SJSA1 (cell line): ENCODE measurements at places on chromosomes 7 and 10.

GRCh38 chr10:58424176-58424575 is 39.0 kb downstream of the TFAM start:
- DNase-seq: no peak
- no peak overlapping the region for H3K4me3 ChIP-seq
- H3K27me3 ChIP-seq: no peaks in the 10 kb centered on the region
- H3K27ac ChIP-seq: peak overlapping the region; percentile 67
- H3K4me1 ChIP-seq: peaks cover 9% of the 10 kb centered on the region

DNA sequence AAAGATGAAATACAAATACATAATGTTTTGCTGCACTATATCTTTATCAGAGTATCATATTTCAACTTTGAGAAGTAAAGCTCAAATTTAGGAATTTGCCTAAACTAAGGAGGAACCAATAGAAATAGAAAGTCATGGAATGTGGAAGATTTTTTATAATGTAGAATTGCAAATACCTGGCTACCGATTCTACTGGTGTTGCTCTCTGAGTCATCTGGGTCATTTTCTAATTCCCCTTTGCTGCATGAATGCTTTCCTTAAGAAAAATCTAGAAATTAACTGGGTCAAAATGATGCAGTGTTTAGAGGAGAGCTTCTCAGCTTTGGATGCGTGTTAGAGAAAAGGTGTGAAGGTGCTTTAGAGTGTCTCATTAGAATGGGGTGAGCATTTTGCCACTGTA is 568.9 kb upstream of the ANKRD30A start:
- peaks cover 31% of the 10 kb centered on the region for H3K4me1 ChIP-seq
- no peak overlapping the region; the same call in 1 of the 2 replicates for H3K27ac ChIP-seq
- H3K36me3 ChIP-seq: no peaks in the 10 kb centered on the region
- DNase-seq: no peak
- no peak overlapping the region for H3K4me3 ChIP-seq
- H3K27me3 ChIP-seq: no peaks in the 10 kb centered on the region

DNA sequence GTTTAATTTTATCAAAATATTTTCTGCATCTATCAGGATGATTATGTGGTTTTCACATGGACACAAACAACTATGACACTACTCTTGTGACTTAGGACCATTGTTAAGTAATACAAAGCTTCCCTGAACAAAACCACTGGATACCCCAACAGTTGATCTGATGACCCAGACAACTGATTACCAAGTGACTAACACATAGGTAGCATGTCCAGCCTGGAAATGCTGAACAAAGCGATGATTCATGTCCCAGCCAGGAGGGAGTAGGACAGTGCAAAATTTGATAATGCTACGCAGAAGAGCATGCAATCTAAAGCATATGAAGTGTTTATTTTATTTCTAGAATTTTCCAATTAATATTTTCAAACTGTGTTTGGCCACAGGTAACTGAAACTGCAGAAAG is 8.9 kb upstream of the PNLIP start:
- no peaks in the 10 kb centered on the region for H3K27me3 ChIP-seq
- no peaks in the 10 kb centered on the region for H3K4me1 ChIP-seq
- H3K36me3 ChIP-seq: no peaks in the 10 kb centered on the region
- no peak for DNase-seq
- no peak overlapping the region for H3K27ac ChIP-seq

- no peaks in the 10 kb centered on the region for H3K4me1 ChIP-seq
- H3K27ac ChIP-seq: no peak overlapping the region
- no peak for DNase-seq
- no peak overlapping the region for H3K4me3 ChIP-seq
Measured at GRCh38 chr7:85705076-85705475, 518.2 kb upstream of the SEMA3D start.

DNA sequence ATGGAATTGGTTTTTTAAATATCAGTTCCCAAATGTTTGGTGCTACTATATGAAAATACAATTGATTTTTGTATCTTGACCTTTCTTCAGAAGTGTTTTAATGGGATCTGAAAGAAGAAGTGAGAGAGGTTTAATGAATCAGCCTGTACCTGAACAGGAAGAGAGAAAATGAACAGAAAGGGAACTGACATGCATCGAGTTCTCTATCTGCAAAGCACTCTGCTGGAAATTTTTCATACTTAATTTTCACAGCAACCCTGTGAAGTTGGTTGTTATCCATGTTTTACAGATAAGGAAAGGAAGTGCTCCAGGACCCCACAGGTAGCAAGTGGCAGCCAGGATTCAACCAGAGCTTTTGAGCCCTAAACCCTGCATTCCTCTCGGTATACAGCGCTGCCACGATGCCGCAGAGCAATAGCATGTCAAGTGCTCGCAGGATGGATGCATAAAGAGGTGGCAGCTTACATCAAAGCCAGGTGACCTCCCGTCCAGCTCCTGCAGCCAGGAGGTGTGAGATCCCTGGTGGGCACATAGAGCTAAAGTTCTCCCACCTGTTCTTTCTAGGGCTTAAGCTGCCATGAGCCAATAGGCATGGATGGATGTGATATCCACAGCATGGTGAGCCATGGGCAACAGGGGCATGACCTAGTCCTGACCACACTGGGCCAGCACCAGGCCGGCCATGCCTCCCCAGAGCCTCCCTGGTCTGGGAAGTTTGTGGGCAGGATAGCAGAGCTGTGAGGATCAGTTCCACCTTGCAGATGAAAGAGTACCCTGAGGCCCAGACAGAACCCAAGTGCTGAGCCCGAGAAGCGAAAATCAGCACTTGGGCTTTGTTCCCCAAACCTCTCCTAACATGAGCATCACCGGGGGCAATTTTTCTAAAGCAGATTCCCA is 57.2 kb downstream of the CALML3 start:
- H3K4me1 ChIP-seq: peaks cover 28% of the 10 kb centered on the region
- no peaks in the 10 kb centered on the region for H3K36me3 ChIP-seq
- no peak for DNase-seq
- no peak overlapping the region for H3K27ac ChIP-seq

DNA sequence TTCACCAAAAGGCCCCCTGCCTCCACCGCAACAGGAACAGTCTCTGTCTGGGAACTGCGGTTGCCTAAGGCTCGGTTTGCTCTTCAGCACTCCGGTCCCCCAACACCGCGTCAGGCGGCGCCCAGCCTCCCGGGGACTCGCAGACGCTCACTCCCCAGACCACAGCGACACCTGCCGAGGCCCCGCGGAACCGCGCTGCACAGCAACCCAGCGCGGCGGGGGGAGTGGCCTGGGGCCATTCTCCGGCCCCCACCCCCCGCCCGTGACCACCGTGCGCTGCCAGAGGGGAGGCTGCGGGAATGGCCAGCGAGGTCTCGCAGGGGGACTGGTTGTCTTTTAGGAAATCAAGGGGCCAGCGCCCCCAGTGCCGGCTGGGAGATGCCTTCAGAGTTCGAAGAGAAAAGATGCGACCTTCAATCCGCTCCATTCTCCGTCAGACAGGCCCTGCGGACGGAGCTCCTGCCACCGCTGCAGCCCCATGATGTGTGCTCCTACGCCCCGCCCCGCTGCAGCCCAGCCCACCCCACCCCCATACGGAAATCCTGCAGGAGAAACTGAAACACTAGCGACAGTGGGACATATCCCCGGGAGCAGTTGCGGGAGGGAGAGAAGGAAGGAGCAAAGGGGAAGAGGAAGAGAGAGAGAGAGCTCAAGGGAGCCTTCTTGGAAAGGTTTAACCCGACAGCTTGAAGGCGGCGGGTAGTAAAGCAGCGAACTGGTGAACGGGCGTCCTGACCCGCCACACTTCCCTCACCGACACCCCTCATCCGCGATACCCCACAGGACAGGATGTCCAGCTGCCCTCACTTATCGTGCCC is 137.4 kb upstream of the CDCA7L start:
- H3K4me3 ChIP-seq: peak overlapping the region; percentile 45
- H3K27ac ChIP-seq: no peak overlapping the region
- DNase-seq: peak; percentile 87
- no peaks in the 10 kb centered on the region for H3K27me3 ChIP-seq
- H3K36me3 ChIP-seq: no peaks in the 10 kb centered on the region
- H3K4me1 ChIP-seq: peaks cover 5% of the 10 kb centered on the region

DNA sequence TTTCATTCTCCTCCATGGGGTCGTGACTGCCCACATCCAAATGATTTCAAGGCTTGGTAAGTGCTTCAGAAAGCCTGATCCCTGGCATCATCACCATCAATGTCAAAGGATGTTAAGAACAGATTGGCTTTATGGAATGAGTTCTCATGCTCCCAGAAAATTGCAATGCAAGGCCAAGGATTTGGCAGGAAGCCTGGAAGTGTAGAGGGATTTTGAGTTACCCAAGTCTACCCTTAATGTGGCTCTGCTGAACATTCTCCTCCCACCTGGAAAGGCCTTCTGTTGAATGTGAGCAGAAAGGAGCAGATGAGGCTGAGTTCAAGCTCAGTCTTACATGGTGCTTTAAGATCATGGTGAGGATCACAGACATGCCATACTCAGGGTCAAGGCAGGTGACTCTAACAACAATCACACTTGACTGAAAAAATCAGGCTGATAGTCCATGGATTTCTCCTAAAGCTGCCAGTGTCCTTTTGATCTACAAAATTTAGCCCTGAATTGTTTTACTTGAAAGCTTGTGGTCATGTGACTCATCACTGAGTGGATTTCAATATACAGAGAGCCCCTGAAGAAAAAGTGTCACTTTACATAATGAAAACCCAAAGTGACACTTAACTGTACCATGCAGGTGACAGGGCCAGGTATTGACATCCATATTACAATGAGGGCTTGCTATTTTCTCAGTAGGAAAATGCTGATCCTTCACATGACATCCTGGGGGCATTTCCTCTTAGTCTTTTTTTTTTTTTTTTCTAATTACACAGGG is 111.1 kb upstream of the PDLIM1 start:
- H3K4me1 ChIP-seq: no peaks in the 10 kb centered on the region
- no peak overlapping the region for H3K27ac ChIP-seq
- no peaks in the 10 kb centered on the region for H3K36me3 ChIP-seq
- no peak for DNase-seq
- H3K4me3 ChIP-seq: no peak overlapping the region

- DNase-seq: no peak
- H3K27ac ChIP-seq: no peak overlapping the region
- peaks cover 93% of the 10 kb centered on the region for H3K27me3 ChIP-seq
- no peaks in the 10 kb centered on the region for H3K36me3 ChIP-seq
- no peak overlapping the region for H3K4me3 ChIP-seq
Measured at GRCh38 chr10:8044908-8045725, 9.4 kb upstream of the GATA3 start.
